HL-60 (cell line): ENCODE measurements at places on chromosomes 1 and 21.

DNA sequence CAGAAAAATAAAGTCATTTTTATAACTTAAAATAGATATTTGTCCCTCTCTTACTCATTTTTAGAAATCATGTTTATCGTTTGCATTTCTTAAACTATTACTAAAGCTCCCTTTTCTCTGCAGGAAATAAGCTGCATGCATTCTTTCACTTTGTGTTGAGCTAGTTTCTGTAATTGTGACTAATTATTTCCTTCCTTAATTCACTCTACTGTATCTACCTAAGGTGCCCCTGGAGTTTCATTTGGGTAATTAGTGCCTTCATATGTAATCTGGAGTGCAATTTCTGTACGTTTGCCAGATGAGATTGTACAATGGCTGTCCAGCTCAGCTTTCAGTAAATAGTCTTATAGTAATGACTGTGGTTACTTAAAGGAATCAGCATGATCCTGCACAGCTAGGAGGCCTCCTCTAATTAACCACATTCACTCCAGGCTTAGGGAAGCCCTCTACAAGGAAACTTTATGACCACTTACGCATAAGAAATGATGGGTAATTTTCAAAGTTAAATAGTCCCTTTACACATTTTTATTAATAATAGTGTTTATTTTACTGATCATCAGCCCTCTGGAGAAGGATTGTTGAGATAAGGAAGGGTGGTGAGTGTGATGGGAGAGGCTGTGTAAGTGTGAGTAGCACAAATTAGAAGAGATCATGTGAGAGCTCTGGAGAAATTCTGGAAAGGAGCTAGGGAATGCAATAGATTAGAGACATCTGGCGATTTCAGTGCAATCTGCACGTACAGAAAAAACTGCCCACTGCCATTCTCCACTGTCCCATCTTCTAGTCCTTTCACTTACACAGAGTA is 86.8 kb downstream of the LRRC8C start:
- peak; percentile 64 for DNase-seq

DNA sequence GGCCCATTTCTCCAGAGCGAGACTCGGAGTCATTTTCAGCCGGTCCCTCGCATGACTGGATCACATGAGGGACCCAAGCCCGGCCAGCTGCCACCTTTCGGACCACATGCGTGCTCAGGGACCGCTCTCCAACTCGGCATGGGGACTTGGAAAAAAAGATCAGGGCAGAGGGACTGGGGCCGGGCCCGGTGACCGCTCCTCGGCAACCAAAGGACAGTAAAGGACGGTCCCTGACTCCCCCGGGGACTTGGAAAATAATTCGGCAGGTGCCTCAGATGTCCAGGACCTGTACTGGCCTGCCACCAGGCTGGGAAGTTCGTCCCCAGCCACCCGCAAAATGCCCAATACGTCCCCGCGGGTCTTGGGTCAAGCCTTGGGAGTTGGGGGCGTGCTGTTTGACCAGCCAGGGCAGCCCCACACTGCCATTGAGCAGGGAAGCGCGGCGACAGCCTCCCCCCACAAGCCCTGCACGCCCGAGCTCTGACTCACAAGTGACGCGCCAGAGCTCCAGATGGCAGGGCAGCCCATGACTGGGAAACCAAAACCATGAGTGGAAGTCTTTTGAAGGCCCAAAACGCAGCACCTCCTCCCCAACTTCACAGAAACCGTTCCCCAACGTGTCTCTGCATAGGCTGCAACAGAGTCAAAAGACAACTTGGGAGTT is 134.5 kb downstream of the LIPI start:
- no peak for DNase-seq

DNA sequence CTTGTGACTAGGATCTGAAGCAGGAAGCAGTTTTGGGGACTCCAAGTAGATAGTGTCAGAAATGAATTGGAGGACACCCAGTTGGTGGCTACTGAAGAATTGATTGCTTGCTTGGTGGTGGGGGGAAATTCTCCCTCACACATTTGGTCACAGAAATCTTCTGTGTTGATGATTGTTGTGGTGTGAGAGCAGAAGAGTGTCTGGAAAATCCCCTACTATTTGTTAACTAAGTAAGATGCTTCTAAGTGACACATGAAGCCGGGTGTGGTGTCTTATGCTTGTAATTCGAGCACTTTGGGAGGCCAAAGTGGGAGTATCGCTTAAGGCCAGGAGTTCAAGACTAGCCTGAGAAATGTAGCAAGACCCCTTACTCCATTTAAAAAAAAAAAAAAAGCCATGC is 22.5 kb upstream of the IPP start:
- no peak for DNase-seq

DNA sequence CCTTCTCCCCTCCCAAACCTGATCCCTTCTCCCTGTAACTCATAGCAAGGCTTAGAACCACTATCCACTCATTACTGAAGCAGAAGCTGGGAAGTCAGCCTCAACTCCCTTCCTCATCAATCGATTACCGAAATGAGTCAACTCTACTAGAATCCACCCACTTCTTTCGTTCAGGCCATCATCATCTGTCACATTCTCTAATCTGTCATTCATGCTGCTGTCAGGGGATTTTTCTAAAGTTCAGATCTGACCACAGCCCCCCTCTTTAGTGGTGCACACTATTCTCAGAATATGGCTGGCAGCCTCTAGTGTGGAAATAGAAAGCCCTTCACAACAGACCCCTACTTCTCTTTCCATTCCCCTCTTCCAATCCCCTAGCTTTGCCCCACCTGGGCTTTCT is 5.1 kb downstream of the NT5C1A start:
- DNase-seq = no peak

DNA sequence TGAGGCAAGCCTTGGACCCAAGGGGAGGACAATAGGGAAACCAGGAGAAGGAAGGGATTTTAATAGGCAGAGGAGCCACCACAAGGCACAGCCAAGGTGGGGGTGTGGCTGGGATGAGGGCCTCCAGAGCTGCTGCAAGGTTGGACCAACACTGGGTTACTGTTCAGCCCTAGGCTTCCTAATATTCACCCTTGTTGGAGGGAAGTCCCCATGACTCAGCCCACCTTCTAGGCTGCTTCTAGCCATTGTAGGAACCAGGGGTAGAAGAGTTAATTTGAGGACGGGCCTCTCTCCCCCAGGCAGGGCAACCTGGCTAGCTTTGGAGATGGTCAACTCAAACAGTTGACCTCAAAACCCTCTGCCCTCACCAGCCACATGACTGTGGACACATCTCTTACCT is 59.5 kb downstream of the KCNN3 start:
- no peak for DNase-seq

DNA sequence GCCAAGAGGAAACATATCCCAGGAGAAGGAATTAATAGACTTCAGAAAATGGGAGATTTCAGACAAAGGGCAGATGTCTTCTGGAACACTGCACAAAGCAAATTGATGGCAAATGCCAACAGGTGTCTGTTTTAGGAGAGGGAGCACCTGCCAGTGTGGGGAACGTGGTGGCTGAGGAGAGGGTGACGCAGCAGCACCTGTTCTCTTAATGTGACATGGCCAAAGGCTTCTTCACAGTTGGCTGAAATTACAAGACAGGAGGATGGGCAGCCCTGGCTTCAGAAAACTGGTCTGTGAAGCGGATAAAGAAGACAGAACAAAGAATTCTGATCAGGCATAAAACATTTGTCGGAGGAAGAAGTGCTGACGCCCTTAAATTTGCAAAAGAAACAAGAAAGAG is 178.7 kb upstream of the RUNX1 start:
- no peak for DNase-seq

DNA sequence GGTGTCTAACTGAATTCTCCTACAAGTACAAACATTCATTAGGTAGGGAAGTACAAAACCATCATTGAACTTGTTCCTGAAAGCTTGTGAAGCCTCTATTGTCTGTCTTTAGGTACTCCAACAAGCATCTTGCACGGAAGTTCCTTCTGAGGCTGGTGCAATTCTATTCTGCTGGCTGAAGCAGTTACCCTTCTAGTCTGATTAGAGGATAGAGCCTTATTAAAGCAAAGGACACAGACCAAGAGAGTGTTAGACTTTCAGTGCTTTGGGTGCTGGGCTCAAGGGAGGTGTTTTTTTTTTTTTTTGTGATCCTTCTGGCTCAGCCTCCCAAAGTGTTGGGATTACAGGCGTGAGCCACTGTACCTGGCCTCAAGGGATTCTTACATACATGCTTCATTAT is 43.8 kb downstream of the HHAT start:
- DNase-seq = no peak
